Endothelial cell (in vitro differentiated cells): ENCODE measurements at places on chromosomes 6 and 20.

- H3K4me3 ChIP-seq: no peak overlapping the region
- H3K27ac ChIP-seq: no peak overlapping the region
- DNase-seq: peak; percentile 74
Measured at GRCh38 chr6:167141667-167142432, 15.9 kb downstream of the GPR31 start.

GRCh38 chr20:18739751-18740166, 73.8 kb upstream of the SCP2D1 start:
- H3K4me3 ChIP-seq: no peak overlapping the region
- H3K4me1 ChIP-seq: no peaks in the 10 kb centered on the region
- no peak for DNase-seq

DNA sequence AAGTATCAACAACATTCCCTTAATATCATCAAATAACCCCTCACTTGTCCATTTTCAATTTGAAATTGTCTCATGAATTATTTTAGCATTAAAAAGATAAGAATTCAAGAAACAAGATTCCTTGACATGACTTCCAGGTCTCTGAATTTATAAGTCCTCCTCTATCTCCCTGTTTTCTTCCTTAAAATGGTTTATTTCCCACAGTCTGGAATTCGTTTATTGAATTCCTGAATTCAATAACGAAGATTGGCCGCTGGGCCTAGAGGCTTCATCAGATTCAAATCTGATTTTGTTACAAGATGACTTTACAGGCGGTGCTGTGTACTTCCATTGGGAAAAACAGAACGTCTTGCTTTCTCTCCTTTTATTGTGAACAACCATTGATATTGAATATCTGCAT, 48.9 kb upstream of the NELFCD start:
- no peaks in the 10 kb centered on the region for H3K4me1 ChIP-seq
- no peak overlapping the region for H3K27ac ChIP-seq
- no peak overlapping the region for H3K4me3 ChIP-seq
- DNase-seq: no peak
- H3K27me3 ChIP-seq: peaks cover 3% of the 10 kb centered on the region

- H3K27me3 ChIP-seq: no peaks in the 10 kb centered on the region
- DNase-seq: no peak
- H3K4me3 ChIP-seq: no peak overlapping the region
- H3K4me1 ChIP-seq: no peaks in the 10 kb centered on the region
- H3K27ac ChIP-seq: no peak overlapping the region
- H3K36me3 ChIP-seq: peaks cover 8% of the 10 kb centered on the region
Measured at GRCh38 chr6:158970640-158971275, 29.2 kb downstream of the RSPH3 start.

GRCh38 chr20:48728042-48728825, 99.6 kb downstream of the PREX1 start:
- H3K27ac ChIP-seq: peak overlapping the region; percentile 72
- H3K27me3 ChIP-seq: peaks cover 25% of the 10 kb centered on the region
- no peak for DNase-seq
- peaks cover 42% of the 10 kb centered on the region for H3K4me1 ChIP-seq
- H3K36me3 ChIP-seq: peaks cover 71% of the 10 kb centered on the region

GRCh38 chr6:157761331-157761921, 61.6 kb upstream of the SNX9 start:
- no peak for DNase-seq
- peaks cover 15% of the 10 kb centered on the region for H3K27me3 ChIP-seq
- H3K4me1 ChIP-seq: peaks cover 71% of the 10 kb centered on the region
- no peaks in the 10 kb centered on the region for H3K36me3 ChIP-seq
- peak overlapping the region; percentile 50 for H3K4me3 ChIP-seq

DNA sequence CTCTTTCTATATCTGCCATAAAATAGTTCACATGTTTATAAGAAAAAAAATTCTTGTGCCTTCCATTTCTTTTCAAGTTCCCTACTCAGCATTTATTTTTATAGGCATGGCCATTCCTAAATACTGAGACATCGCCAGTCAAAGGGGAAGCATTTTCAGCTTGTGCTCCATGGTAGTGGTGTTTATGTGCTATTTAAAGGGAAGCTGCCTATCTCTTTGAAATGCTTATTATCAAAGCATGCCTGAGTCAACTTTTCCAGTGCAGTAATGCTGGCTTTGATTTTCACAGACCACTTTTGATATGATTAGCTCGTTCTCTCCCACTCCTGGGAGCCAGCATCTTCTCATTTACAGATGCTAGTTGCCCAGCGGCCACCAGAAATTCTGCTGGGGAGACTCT, 124.1 kb upstream of the RIN2 start:
- no peaks in the 10 kb centered on the region for H3K36me3 ChIP-seq
- H3K27ac ChIP-seq: no peak overlapping the region
- no peak overlapping the region for H3K4me3 ChIP-seq

GRCh38 chr20:1567392-1568162, 10.1 kb upstream of the SIRPD start:
- DNase-seq: no peak
- peaks cover 4% of the 10 kb centered on the region for H3K36me3 ChIP-seq
- H3K4me3 ChIP-seq: no peak overlapping the region
- H3K4me1 ChIP-seq: peaks cover 10% of the 10 kb centered on the region
- H3K27me3 ChIP-seq: peaks cover 1% of the 10 kb centered on the region

DNA sequence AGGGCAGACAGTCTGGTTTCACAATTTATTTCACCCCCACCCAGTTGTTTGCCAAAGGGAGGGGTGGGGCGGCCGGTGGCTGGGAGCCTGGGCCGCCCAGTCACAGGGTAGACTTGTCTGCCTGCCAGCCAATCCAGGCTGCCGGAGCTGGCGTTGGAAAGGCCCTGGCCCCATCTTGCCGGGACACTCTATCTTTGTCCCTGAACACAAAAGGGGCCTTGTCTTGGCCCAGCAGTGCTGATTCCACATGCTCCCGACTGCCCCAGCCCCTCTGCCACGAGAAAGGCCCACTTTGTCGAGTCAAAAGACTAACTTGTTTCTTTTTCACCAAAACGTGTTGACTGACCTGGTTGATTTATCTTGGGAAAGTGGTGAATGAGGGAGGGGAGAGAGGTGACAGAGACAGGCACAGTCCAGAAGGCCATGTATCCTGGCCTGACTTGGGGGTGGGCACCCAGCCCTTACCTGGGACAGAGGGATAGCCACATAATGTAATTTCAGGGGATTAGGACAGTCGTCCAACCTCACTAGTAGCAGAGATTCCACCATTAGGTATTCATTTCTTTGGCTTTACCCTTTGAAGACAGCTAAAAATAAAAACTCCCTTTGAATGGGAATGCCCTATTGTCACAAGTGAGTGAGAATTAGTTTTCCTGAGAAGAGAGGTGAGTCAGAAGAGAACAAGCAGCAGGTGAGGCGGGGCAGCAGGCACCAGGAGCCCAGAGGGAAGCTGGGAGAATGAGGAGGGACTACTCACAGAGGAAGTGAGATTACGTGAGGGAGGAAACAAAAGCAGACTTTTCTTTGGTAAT, 67.0 kb upstream of the SIRPA start:
- no peak for DNase-seq
- H3K27ac ChIP-seq: peak overlapping the region; percentile 57
- peaks cover 4% of the 10 kb centered on the region for H3K36me3 ChIP-seq
- peaks cover 10% of the 10 kb centered on the region for H3K27me3 ChIP-seq

DNA sequence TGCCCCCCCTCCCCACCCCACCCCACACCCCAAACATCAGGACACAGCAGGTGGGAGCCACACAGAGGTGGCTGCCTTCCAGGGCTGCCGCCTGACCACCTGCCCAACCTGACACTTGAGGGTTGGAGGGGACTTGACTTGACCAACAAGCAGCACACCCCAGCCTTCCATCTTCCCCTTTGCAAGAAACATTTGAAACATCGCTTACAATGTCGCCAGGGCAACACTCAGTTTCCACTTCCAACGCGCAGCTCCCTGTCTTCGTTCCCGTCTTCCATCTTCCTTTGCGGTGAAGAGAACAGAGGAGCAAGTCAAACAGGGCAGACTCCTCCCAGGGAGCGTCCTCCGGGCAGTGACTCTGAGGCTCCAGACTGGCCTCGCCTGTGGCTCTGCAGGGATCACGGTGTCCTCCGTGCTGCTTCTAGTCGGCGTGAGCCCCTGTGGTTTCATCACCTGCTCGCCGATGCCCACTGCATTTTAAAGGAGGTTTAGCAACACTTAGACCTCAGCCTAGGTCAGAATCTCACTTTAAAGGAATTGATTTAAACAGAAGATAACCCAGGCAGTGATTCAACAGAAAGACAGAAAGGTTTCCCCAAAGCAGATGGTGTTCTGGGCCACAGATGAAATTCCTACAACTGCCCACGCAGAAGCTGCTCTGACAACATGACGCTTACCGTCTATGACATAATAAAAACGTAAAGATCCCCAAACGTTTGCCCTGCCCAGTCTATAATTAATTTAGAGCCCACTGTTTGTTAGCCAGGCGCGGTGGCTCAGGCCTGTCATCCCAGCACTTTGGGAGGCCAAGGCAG, 130.8 kb downstream of the TAF4 start:
- H3K4me3 ChIP-seq: no peak overlapping the region
- no peaks in the 10 kb centered on the region for H3K36me3 ChIP-seq
- peaks cover 6% of the 10 kb centered on the region for H3K27me3 ChIP-seq
- DNase-seq: no peak

GRCh38 chr6:43702534-43703440, 15.2 kb upstream of the MRPS18A start:
- H3K27me3 ChIP-seq: peaks cover 2% of the 10 kb centered on the region
- no peaks in the 10 kb centered on the region for H3K36me3 ChIP-seq
- DNase-seq: peak; percentile 72
- peak overlapping the region; percentile 90 for H3K27ac ChIP-seq
- peak overlapping the region; percentile 59 for H3K4me3 ChIP-seq

- peaks cover 30% of the 10 kb centered on the region for H3K4me1 ChIP-seq
- peaks cover 14% of the 10 kb centered on the region for H3K27me3 ChIP-seq
- H3K27ac ChIP-seq: no peak overlapping the region
- DNase-seq: no peak
- H3K4me3 ChIP-seq: no peak overlapping the region
Measured at GRCh38 chr6:132817554-132818403, 3.4 kb downstream of the RPS12 start.

GRCh38 chr6:164926686-164927085, 382.7 kb downstream of the C6orf118 start:
- H3K36me3 ChIP-seq: no peaks in the 10 kb centered on the region
- DNase-seq: no peak
- H3K27ac ChIP-seq: no peak overlapping the region
- no peaks in the 10 kb centered on the region for H3K4me1 ChIP-seq

DNA sequence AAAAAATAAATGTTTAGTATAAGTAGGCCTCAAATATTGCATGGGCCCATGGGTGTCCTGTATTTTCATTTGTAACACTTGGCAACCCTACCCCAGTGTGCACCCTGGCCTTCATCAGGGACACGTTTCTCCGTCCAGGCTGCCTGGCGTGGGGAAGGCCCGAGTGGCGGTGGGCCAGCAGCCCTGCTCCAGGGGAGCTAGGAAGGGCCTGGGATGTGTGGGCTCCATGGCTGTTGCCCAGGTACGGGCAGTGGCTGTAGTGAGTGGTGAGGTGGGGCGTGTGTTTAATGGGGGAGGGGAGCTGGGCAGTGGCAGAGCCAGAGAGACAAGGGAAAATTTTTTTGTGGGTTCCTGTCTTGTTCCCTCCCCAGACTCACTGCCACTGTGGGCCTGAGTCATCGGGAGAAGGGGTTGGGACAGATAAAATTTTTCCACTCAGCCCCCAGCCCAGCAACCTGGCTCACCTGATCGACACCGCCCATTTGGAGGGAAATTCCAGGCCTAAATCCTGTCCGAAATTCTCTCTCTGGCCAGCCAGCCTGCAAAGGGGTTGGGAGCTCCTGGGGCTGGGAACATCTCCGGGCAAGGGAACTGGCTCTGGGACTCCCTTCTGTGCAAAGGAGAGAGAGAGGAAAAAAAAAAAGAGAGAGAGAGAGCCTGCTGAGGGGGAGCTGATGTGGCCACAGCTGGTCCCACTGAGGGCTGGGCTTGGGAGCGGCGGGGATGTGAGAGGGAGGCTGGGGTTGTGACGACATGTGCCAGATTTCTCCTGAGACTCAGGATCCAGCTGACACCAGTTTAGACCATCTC, 32.5 kb upstream of the VEGFA start:
- peaks cover 3% of the 10 kb centered on the region for H3K36me3 ChIP-seq
- peaks cover 3% of the 10 kb centered on the region for H3K4me1 ChIP-seq
- H3K27ac ChIP-seq: no peak overlapping the region
- no peak for DNase-seq
- peaks cover 4% of the 10 kb centered on the region for H3K27me3 ChIP-seq

DNA sequence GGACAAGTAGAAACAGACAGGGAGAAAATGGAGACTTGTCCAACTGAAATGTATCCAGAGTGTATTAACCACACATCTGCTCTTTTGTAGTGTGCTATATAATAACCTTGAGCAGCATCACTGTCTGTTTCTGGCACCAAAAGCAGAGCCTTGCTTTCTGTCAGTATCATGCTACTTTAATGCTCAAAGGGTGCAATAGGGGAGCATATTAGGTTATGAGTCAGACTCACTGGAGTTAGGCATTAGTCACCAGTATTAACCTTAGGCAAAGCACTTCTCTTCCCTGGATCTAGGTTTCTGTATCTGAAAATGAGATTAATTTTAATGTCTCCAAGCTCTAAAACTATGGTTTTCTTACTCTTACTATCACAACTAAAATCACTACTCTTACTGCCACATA, 280.1 kb downstream of the TFAP2B start:
- H3K27ac ChIP-seq: no peak overlapping the region
- H3K36me3 ChIP-seq: no peaks in the 10 kb centered on the region
- H3K4me3 ChIP-seq: no peak overlapping the region
- H3K4me1 ChIP-seq: no peaks in the 10 kb centered on the region
- peaks cover 2% of the 10 kb centered on the region for H3K27me3 ChIP-seq
- no peak for DNase-seq

DNA sequence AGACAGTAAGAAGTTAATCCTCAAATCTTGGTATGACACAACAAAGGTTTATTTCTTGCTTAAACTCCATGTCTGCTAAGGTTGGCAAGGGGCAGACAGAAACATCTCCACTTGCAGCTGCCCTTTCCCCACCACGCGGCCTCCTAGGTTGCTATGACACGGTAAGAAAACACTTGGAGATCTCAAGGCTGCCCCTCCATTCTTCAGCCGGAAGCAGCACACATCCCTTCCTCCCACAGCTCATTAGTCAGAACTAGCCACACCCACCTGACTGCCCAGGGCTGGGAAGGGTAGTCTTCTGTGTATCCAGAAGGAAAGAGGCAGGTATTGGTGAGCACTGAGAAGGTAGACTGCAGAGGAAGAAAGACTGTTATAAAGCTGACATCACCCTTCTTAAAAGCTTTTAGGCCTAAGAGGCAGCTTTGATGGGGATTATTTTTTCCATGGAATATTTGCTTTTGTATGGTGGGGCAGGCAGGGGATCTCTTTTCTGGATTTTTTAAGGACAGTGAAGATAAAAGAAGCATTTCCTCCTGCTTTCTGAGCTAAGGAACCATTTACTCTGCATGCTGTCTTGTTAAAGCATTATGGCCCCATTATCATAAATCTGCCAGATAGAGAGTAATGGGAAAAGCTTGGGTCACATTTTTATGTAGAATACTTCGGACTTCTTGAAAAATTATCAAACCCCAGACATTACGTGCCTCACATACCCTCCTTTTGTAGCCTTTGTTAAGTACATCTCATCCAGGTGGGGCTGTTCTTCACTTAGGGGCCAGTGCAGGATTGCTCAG, 41.6 kb downstream of the MRAP2 start:
- no peak for DNase-seq
- H3K4me1 ChIP-seq: peaks cover 4% of the 10 kb centered on the region
- H3K27ac ChIP-seq: no peak overlapping the region
- no peaks in the 10 kb centered on the region for H3K27me3 ChIP-seq
- no peak overlapping the region for H3K4me3 ChIP-seq
- peaks cover 10% of the 10 kb centered on the region for H3K36me3 ChIP-seq

GRCh38 chr20:35021831-35022230, 66.2 kb downstream of the MYH7B start:
- H3K4me3 ChIP-seq: no peak overlapping the region
- no peaks in the 10 kb centered on the region for H3K4me1 ChIP-seq
- H3K27ac ChIP-seq: peak overlapping the region; percentile 24
- no peak for DNase-seq
